ENCODE measurements at places on chromosomes 6 and 20.

- no peak for DNase-seq
These were observed 3.6 kb upstream of the VSTM2L start for GRCh38 chr20:37899105-37900045.

DNA sequence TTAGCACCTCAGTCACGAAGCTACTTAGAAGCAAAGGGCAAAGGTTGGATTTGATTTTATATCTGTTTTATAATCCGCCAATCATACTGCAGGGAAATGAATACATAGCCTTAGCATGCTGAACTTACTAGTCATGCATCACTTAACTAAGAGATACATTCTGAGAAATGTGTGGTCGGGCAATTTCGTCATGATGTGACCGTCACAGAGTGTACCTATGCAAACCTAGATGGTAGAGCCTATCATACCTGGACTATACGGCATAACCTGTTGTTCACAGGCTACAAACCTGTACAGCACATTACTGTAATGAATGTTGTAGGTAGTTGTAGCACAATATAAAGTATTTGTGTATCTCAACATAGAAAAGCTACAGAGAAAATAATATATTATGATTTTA, 345.2 kb upstream of the RGS17 start:
- DNase-seq, result no peak

DNA sequence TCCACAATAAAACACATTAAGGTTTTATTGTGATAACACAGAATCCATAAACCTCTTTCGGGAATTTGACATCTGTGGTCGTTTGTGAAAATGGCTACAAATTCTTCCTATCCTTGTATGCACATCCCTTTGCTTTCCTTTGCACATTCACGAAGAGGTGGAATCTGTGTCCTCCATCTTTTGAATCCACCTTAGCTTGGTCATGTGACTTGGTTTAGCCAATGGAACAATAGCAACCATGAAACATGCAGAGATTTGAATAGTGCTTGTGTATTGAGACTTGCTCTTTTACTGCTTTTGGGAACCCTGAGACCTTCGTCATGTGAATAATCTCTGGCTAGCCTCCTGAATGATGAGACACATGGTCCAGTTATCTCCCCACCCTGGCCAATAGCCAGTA, 49.7 kb upstream of the NOP56 start:
- DNase-seq, result no peak

DNA sequence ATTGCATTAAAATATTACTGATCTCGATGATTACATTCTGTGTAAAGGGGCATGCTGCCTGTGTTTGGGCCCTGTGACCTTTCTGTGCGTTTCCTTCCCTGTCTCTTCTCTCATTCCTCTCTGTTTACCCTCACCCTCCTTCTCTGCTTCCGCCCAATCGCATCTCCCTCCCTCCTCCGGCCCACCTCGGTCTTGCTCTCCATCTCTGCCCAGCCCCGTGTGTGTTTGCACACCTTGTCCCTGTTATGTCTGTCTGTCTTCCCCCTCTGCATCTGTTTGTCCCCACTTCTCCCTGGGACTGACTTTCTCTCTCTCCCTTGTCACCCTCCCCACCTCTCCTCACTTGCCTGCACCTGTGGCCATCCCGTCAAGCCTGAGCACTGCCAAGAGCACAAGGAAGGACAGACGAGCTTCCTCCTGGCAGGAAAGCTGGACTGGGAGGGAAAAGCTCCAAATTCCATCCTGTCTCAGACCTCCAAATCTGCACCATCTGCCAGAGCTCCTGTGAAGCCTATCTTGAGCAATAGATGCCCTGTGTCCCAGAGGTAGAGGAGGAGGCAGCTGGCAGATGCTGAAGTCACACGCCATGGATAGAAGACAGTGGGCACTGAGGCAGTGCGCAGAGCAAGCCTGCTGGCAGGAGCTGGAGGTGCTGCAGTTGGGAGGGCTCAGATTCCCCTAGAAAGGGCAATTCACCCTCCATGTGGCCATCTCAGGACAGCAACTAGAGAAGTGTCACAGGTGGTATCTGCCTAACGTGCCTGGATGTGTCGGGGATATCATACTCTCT, 172.3 kb downstream of the PTPRT start:
- DNase-seq, result no peak

Data from NCI-H187 treated with DMSO at 0.1 percent for 48 hours (cell line).